T-helper 2 cell treated with Interferon-gamma antibody and Interleukin-4, amounts not matched to agents 100 ng/mL and 5 ng/mL, for 36 hours (primary cell): ENCODE measurements at places on chromosomes 2 and 18. TPM values are rescaled to one million over a fixed set of nuclear protein-coding genes. Genes with fewer than 3 reads are reported as not detected.

The TWIST2 gene
- total RNA-seq: not detected in 2 replicates

The ZNF407 gene
- 20.1 and 20.7 TPM in 2 replicates for total RNA-seq

The XDH gene
- 0.30 and 0.50 TPM in 2 replicates for total RNA-seq

The ANKRD30BL gene
- not detected in 2 replicates for total RNA-seq

The CPO gene
- total RNA-seq: not detected in 2 replicates

The TMEM18 gene
- total RNA-seq: 28.2 and 29.5 TPM in 2 replicates

The TP53I3 gene
- total RNA-seq: 2.2 and 2.7 TPM in 2 replicates

The HRH4 gene
- 2.0 and 2.7 TPM in 2 replicates for total RNA-seq

The GREB1 gene
- 0.25 and 0.30 TPM in 2 replicates for total RNA-seq

The ZNF804A gene
- not detected in 2 replicates for total RNA-seq

The ESPNL gene
- 0.05 and 0.14 TPM in 2 replicates for total RNA-seq

The OXER1 gene
- 0.68 and 0.73 TPM in 2 replicates for total RNA-seq

The SCYGR4 gene
- total RNA-seq: not detected in 2 replicates

The SMAD2 gene
- total RNA-seq: 188 and 192 TPM in 2 replicates

The ECEL1 gene
- total RNA-seq: 0.07 TPM in 1 of 2 replicates, not detected in the other

The SLC14A1 gene
- total RNA-seq: 2.4 and 2.8 TPM in 2 replicates
